ENCODE measurements at places on chromosomes 2 and 18.

- DNase-seq = no peak
These were observed 143.4 kb downstream of the MGAT5 start for GRCh38 chr2:134397146-134397896.

DNA sequence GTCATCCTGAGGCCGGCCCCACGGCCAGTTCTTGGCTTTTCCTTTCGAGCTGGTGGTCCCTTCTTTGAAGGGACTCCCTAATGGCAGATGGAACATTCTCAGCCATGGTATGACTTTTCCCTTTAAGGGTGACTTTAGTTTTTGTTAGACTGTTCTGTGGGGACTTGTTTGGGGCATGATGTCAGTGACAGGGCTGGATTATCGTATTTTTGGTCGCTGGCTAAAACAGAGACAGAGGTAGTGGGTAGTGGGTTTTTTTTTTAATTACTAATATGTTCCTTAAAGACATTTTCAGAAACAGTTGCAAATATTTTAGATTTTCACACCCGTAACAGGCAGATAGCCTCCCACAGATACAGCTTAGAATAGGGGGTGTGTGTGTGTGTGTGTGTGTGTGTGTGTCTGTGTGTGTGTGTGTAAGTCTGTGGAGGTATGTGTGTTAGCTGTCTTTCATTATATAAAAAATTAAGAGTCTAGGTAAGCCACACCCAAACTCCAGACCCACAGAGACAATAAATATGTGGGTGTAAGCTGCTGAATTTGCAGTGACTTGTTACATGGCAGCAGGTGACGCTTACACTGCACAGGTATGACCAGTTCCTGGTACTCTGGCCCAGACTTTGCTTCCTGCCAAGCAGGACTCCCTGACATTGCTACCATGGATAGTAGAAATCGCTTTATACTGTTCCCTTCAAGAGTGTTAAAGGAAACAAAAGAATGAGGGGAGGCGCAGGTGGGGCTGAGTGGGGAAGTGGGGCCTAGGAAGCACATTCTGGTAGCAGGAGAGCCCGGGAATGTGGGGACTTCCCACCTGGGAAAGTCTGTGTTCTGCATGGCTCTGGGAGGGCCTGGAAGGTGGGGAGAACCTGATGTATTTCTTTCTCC lies 20.9 kb downstream of the NCK2 start:
- DNase-seq = peak; percentile 74

- no peak for DNase-seq
These were observed 69.9 kb downstream of the KCNG2 start for GRCh38 chr18:79867666-79868065.

DNA sequence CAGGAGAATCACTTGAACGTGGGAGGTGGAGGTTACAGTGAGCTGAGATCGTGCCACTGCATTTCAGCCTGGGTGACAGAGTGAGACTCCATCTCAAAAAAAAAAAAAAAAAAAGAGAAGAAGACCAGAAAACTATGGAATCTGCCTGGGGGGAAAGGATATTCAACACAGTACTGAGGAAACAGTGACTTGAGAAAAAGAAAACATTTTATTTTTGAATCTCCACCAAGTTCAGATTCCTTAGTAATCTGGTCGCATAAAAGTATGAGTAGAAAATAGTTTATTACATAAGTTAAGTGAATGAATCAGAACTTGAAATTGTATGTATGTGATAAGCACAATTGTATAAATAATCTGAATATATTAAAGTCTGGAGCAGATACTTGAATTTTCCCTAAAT lies 13.0 kb upstream of the HAT1 start:
- no peak for DNase-seq

DNA sequence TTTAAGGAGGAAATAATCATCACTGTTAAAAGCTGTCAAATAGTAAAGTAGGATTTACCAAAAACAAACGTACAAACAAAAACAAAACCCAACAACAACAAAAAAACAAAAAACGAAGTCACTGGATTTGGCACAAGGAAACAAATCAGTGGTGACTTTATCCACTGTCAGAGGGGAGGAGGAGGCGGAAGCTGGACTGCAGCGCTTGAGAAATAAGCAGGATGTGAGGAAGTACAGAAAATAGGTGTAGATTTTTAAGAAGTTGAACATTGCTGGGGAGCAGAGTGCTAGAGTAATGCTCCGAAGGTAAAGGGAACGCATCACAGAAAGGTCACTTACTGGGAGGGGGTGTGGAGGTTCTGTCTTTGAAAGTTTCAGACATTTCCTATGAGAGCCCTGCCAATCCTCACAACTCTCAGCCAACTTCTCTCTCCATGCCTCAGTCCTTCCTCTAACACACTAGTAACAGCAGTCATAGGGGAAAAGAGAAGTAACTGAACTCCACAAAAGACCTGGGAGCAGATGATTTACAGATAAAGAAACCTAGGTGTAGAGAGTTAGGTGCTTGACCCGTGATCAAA lies 220.2 kb upstream of the SMAD7 start:
- DNase-seq = no peak

- DNase-seq = no peak
These were observed 145.2 kb downstream of the ICOS start for GRCh38 chr2:204081487-204082425.

DNA sequence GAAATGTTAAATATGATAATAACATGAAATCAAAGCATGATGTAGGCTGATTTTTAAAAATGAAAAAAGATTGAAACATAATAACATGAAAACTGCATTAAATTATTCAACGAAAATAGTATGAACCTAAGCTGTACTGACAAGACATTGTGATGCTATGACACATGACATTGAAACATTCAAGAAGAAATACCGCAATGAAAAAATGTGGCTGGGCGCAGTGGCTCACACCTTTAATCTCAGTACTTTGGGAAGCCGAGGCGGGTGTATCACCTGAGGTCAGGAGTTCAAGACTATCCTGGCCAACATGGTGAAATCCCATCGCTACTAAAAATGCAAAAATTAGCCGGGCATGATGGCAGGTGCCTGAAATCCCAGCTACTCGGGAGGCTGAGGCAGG lies 14.6 kb downstream of the CXCR1 start:
- DNase-seq = peak; percentile 60

DNA sequence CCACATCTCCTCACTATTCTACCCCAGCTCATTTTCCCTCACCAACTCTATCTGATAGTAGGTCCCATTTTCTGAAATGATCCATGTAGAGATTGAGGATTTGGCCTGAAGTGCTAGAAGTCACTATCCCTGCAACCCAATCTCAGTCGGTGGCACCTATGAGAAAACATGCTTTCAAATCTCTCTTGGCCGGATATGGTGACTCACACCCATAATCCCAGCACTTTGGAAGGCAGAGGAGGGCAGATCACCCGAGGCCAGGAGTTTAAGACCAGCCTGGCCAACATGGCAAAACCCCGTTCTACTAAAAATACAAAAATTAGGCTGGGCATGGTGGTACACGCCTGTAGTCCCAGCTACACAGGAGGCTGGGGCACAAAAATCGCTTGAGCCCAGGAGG lies 19.1 kb upstream of the MARCHF4 start:
- no peak for DNase-seq

DNA sequence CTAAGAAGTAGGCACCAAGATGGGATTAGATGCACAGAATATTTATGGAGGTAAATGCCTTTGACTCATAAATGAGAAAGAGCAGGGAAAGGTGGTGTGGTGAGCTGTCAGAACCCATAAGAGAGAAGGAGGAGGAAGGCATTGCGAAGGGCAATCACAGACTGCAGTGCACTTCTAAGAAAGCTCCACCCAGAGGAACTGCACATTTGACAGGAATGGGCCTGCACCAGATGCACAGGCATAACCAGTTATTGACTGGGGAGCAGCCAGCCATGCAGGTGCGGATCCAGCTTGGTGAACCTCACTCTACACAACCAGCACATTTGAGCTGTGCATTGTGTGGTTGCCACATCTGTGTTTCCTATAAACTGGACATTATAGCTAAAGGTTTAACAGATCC lies 62.2 kb upstream of the L3MBTL4 start:
- peak; percentile 24 for DNase-seq

DNA sequence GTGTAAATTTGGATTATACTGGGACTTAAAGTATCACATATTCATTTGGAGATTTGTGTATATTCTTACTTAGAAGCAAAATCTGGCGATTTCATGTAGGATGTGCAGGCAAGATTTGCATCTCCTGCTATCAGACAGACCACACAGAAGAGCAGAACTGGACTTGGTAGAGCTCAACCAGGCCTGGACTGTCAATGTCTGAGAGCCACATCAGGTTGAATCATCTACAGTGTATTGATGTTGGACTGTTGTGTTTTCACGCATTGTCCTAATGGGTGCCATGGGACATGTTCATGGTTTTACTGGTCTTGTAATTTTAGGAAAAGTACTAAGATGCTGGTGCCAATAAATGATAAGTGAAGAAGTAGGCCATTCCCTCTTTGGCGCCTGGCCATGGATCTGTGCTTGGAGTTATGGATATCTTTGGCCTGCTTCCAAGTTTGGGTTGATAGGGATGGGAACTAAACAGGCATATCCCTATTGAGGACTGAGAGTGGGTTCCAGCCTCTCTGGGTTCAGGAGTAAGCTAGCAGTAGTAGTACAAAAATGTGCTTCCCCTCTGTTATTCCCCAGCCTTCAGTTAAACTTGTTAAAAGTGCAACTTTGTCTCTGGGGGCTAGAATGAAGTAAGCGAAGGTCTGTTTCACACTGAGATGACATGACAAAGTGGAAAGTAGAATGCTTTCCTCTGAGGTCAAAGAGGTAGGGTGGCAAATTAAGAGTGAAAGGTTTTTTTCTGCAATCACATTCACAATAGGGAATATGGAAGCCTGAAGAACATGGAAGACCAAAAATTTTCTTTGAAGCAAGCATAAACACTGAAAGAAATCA lies 49.2 kb upstream of the NEMP2 start:
- no peak for DNase-seq

GRCh38 chr18:58407649-58408407 lies 221.1 kb downstream of the ALPK2 start:
- DNase-seq = no peak

DNA sequence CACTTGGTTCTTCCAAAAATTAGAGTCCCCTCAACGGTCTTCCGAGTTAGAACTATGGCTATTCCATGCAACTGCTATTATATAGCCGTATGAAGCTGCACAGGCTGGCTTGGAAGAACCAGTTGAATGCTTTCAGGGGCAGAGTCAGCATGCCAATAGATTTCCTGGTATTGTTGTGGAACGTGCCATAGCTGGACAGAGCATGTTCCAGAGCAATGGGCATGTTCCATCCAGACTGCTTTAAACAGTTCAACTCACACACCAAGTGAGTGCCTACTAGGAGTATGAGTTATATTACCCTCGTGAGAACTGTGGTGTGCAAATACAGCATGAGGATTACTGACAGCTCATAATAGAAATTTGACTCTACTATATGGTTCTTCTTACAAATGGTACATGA lies 682.0 kb downstream of the SATB2 start:
- DNase-seq = no peak

GRCh38 chr2:27901234-27901633 lies 10.7 kb downstream of the BABAM2 start:
- DNase-seq = no peak

GRCh38 chr2:197673106-197673505 lies 2.3 kb downstream of the RFTN2 start:
- no peak for DNase-seq

GRCh38 chr2:176085861-176086771 lies 2.4 kb upstream of the EVX2 start:
- DNase-seq = no peak

DNA sequence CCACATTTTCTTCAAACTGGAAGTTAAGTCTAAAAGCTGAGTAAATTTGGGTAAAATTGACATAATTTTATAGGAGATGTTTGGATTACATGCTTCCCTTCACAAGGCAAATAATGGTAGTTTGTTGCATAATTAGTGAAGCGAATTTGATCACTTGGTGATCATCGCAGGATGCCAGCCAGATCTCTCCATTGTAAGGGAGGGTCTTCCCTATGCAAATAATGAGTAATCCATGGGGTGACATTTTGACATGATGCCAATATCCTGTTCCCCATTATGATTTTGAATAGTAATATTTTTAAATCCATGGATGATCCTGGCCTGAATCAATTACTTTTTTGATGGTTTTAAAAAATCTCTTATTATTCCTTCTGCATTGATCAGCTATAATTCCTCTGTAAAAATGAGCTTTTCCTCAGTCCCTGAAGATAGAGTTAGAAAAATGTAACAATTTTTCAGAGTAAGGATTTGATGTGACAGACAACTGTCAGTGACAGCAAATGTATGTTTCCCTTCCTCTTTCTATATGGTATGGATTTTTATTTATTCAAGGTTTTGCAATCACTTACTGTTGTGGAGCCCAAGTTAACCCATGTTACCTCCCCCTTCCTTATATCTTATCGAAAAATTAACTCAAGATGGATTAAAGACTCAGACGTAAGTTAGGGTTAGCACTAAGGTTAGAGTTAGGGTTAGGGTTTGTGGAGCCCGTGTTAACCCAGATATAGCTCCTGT lies 21.4 kb downstream of the CCL20 start:
- DNase-seq = no peak

All from mammary epithelial cell (primary cell).